ENCODE measurements at places on chromosomes 4 and X.

GRCh38 chrX:13109817-13110216, 65.4 kb upstream of the FAM9C start:
- no peak for DNase-seq

GRCh38 chr4:7420661-7421040, 14.1 kb downstream of the PSAPL1 start:
- no peak for DNase-seq

- DNase-seq = no peak
Observed at GRCh38 chr4:189802884-189803283, 137.8 kb upstream of the FRG1 start.

DNA sequence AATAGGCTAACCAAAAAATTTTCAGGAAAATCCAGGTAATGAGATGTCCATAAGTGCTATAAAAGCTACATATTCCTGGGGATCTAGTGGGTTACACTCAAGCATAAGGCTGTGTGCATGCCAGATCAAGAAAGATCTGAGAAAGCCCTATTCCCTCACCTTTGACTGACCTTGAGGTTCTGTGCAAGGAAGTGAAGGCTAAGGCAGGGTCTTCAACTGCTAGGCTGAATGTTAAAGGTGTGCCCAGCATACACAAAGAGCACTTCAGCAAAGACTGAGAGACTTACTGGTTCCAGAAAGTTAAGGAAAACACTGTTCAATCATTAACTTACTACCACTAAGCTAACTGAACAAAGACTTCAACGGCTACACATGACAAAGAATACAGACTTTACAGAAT, 269.7 kb downstream of the GPC3 start:
- no peak for DNase-seq

DNA sequence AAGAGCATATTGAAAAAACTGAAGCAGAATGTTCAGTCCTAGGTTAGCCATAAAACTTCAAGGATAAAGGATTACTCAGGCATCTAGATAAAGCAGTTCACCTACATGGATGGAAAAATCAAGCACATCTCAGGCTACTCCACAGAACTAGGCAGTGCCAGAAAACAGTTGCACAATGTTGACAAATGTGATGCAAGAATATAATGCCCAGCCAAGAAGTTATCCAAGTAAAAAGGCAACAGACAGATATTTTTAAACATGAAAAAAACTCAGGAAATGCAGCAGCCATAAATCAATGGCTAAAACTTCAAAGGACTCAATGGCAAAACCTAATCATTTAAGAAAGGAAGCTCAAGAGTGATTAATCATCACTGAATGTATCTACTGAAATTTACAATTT, 456.0 kb upstream of the FAM241A start:
- no peak for DNase-seq

- no peak for DNase-seq
Observed at GRCh38 chr4:156875704-156876103, 95.9 kb downstream of the PDGFC start.

DNA sequence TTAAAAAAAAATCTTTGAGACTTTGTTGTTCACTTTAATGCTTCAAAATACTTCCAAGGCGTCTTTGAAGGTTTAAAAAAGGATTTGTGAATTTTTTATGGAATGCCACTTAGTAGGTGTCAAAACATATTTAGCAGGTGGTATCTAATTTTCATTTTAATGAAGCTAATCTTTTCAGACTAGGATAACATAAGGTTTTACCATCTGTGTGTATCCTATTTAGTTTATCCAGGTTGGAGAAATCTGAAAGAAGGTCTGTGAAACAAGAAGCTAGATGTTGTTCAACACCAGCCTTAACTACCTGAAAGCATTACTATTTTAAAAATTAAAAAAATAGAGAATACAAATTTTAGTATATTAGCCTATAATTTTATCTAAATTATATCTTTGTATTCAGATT, 193.4 kb downstream of the GRID2 start:
- no peak for DNase-seq

- no peak for DNase-seq
Observed at GRCh38 chrX:84415140-84415539, 87.1 kb downstream of the HDX start.

DNA sequence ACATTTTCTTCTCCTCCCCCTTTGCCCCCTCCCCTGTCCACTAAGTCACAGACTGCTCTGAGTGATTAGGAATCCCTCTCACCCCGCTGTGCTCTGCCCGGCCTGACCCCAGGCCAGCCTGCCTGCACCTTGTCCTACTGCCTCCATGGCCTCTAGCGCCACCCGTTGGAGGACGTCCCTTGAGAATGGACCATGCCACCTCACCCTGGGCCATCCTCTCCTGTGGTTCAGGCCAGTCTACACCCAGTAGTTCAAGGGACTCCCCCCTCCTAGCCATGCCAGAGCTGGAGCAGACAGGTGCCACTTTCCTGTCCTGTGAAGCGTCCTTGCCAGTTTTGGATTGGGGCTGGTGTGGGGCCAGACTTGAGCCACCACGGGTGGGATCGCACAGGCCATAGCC, 9.7 kb upstream of the IRAK1 start:
- no peak for DNase-seq

DNA sequence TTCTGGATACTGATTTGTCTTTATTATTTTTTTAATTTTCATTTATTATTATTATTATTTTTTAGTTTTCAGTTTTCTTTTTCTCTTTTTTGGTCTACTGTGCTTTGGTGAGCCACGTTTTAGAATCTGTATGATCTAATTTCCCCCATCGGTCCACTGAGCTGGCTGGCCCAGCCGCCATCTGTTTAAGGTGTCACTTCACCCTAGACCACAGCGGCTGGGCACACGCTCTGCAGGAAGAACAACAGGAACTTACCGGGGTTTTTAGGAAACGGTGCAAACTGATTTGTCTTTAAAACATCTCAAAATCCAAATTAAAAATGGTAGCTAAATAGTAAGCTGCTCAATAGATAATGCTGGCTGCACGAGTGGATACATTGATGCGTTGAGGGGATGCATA, 48.8 kb upstream of the AMOT start:
- no peak for DNase-seq

DNA sequence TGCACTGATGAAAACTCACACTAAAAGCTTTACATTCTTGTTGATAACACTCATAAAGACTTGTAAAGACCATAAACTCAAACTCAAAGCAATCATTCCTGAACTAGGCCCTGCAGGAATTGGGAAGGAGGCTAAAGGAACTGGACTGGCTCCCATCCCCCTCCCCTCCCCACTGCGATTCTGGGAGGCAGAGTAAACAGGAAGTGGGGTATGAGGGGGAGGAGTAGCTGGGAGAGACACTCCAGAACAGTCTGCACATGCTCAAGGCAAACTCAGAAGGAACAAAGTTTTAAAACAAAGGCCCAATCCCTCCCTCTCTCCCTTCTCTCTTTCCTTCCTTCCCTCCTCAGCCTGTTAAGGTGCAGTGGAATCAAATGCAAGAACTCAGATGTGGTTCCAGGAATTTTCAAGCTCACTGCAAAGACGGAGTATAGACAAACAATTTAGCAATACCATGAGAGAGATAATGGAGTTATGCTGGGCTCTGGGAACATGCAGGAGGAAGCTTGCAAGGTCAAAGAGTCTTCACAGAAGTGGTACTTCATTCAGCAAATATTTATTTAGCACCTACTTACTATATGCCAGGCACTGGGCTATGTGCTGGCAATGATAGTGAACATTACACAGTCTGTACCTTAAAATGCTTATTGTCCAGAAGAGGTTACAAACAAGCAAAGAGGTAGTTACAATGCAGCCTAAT, 15.9 kb downstream of the MID1IP1 start:
- DNase-seq = no peak

DNA sequence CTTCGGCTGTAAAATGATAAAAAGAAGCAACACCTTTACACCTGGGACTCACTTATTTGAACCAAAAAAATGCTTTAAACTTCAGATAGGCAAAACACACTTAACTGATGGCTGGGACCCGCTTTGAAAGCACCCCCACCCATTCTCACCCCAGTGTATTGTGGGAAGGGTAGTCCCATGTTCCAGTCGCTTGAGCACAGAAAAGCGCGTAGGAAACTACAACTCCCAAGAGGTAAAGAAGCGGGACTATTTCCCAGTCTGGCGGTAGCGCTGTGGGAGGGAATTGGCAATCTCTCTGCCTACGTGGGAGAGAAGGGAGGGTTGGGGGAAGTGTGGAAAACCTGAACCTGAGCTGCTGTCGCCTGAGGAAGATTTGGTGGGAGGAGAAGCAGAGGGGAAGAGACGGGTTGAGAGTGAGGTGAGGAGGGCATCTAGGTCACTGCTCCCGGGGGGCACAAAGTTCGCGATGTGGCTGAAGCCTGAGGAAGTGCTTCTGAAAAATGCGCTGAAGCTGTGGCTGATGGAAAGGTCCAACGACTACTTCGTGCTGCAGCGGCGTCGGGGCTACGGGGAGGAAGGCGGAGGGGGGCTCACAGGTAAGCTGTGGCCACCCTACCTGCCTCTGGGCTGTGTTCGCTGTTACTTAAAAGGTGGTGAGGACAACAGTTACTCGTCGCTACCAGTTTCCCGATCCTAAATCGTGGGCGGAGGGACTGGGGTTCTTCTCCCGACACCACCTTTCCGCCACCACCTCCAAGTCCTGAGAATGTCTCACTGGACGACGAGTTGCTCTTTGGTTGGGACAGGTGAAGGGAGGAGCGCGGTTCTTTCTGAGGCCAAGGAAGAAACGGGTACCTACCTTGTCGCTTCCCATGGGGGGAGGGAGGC, at the start of gene TBC1D8B:
TSS of gene TBC1D8B (plus strand) at position 286 of the 888 bp plus-strand sequence. CDS start at position 467, 181 bp downstream.
- peak; percentile 92 for DNase-seq

GRCh38 chr4:87007528-87008446, 73.0 kb downstream of the AFF1 start:
- peak; percentile 72 for DNase-seq

DNA sequence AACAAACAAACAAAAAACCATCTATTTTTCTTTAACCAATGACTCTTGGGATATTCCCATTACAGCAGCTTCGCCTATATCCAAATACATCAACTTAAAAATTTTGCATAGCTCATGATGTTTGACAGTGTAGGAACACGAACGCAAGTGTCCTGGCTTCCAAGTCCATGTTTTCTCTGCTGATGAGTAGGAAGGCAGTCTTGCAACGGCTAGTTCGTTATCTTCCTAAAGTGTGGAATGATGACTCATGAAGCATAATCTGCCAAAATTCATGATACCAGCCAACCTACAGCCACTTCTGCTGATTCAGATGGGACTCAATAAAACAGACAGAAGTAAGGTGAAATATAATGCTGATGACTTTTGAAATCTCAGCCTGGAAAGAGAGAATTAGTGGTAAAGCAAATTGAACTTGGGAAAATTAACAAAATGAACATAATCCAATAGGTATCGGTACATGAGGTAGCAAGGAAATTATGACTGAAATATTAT, 6.4 kb upstream of the SEPTIN11 start:
- DNase-seq = peak; percentile 47

DNA sequence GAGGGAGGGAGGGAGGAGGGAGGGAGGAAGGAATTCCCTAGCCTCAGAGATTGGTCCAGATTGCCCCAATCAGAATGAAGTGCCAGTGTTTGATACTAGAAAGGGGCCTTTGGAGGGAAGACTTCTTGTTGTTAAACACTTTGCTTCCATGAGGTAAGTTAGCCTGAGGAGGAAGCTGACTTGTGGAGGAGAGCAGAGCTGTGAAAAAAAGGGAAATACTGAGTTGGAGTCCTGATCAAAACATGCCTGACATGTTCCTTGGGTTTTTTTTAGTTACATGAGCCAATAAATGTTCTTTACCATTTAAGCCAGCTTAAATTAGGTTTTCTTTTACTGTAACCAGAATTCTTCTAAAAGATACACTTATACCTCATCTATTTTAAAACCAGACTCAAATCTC, 57.6 kb downstream of the GSX2 start:
- no peak for DNase-seq

Measured in RKO (cell line).